ENCODE measurements at places on chromosomes 16 and 17.
A peak's percentile ranks its signal among the peaks of the same experiment; 100 is the strongest.

DNA sequence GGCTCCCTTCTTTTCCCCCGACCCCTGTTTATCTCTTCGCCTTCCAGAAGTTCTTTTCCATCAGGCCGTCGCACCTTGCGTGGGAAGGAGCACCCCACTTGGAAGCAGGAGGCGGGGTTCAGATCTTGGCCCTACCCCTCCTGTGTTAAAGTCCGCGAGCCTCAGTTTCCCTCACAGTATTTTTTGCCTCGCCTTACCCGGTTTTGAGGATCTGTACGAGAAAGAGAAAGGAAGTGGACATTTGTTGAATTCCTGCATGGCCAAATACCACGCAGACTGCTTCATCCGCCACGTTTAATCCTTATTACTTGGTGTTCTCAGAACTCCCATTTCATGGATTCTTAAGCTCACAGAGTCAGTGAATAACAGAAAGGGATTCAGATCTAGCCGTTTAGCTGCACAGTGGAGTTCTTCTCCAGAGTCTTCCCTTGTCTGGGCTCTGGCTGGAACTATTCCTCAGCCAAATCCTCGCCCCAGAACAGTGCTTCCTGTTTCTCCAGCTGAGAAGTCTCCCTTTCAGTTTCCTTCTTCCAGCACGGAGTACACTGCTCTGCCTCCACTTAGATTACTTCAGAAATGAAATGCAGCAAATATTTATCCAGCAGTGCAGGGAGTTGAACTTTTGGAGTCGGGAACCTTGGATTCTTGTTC is 590 bp downstream of the TMEM219 start:
- H3K4me1 ChIP-seq, result peaks cover 20% of the 10 kb centered on the region
- no peak for DNase-seq

DNA sequence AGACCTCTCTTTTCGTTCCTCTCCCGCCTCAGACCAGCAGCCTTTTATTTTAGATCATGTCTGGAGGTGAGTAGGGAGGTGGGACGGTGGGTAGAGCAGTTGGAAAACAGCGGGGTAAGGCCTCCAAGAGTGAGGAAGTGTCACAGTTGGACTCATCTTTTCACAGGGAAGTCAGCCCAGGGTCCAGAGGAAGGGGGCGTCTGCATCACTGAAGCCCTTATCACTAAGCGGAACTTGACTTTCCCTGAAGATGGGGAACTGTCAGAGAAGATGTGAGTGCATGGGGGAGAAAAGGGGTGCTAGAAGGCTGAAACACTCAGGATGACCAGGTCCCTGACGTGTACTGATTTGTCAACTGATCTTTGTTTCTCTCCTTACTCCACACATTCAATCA is 461 bp downstream of the LRRC46 start:
- peaks cover 36% of the 10 kb centered on the region for H3K27me3 ChIP-seq
- peak overlapping the region; percentile 98 for H3K27ac ChIP-seq
- H3K4me1 ChIP-seq, result peaks cover 56% of the 10 kb centered on the region
- peaks cover under 1% of the 10 kb centered on the region for H3K36me3 ChIP-seq
- H3K4me3 ChIP-seq, result peak overlapping the region; percentile 94

DNA sequence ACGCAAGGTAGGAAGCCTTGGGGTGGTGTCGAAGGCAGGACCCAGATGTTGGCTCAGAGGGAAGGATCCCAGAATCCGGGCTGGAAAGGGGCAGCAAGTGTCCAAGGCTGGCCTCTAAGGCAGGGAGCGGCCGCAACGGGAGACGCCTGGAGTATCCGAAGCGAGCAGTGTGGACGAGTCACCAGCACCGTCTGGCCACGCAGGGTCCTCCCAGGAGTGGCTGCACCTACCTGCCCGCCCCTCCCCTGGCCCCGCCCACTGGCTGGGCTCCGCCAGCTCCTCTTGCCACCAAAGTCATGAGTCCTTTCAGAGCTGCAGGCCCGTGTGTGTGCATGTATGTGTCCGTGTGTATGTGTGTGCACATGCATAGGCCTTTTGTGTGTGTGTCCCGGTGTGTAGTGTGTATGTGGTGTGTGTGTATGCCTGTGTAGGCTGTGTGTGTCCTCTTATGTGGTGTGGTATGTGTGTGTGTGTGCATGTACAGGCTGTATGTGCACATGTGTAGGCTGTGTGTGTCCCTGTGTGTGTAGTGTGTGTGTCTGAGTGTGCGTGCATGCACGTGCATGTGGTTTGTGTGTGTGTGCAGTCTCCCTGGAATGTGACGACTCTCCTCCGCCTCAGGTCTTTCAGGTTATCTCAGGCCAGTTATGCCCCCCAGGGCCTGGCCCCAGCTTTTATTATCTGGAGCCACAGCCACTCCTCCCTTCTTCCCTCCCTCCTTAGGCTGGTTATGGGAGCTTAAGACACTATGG is at the start of gene PRSS8:
PRSS8 (minus strand) TSS at position 193 of the 752 bp plus-strand sequence. CDS start 229 bp downstream, outside the sequence.
- H3K36me3 ChIP-seq, result peaks cover 11% of the 10 kb centered on the region
- no peaks in the 10 kb centered on the region for H3K4me1 ChIP-seq
- no peak within 1 kb of the TSS for H3K4me3 ChIP-seq
- no peak within 1 kb of the TSS for H3K27ac ChIP-seq
- H3K27me3 ChIP-seq, result no peaks in the 10 kb centered on the region

DNA sequence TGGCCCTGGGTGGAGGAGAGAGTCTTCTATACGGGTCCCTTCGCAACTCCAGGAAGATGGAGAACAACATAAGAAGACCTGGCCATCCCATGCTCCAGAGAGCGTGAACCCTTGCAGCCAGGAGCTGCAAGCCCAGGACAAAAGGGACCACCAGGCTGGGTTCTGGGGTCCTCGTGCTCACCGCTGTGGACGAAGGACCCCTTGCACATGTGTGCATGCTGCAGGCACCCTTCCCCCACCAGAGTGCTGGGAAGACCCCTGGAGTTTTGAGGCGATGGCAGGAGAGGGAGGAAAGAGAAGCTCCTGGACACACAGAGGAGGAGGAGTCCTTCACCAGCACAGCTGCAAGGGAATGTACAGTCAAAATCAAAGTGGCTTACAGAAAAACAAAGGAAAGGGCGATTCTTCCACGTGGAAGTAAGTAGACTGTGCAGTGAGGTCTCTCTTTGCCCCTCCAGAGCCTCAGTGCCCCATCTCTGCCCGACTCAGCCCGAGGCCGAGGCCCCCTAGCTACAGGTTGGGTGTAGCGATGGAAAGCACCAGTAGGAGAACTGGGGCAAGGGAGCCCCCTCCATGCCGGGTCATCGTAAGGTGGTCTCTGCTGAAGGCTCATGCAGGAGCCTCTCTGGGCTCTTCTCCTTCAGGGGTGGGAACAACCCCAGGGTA is 51.3 kb downstream of the PIMREG start:
- no peak overlapping the region for H3K27ac ChIP-seq
- no peak for DNase-seq
- H3K36me3 ChIP-seq, result no peaks in the 10 kb centered on the region
- H3K4me3 ChIP-seq, result no peak overlapping the region
- H3K27me3 ChIP-seq, result peaks cover 2% of the 10 kb centered on the region

- peaks cover 8% of the 10 kb centered on the region for H3K4me1 ChIP-seq
- H3K4me3 ChIP-seq, result no peak overlapping the region
- DNase-seq, result no peak
- peaks cover 26% of the 10 kb centered on the region for H3K36me3 ChIP-seq
Measured at GRCh38 chr17:13981881-13982280, 87.4 kb upstream of the COX10 start.

DNA sequence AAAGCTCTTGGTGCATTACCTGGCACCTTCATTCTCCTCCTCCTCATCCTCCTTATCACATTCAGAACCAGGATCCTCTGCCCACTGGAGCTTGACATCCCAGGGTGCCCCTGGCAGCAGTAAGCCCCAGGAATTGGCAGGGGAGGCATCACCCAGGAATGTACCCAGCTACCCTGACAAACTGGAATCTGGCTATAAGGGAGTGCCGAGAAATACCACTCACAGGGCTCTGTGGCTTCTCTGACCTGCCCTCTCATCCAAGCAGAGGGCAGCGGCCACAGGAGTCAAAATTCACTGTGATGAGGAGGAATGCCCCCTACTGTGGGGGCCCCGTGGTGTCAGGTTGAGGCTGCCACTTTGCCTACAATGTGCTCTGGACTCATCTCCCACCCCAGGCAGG is 19.6 kb downstream of the MPP3 start:
- H3K27ac ChIP-seq, result no peak overlapping the region
- no peaks in the 10 kb centered on the region for H3K36me3 ChIP-seq
- H3K27me3 ChIP-seq, result peaks cover 1% of the 10 kb centered on the region
- no peak overlapping the region for H3K4me3 ChIP-seq
- no peaks in the 10 kb centered on the region for H3K4me1 ChIP-seq
- no peak for DNase-seq

GRCh38 chr17:48873209-48873608 is 19.4 kb upstream of the ATP5MC1 start:
- no peak for DNase-seq
- H3K27ac ChIP-seq, result no peak overlapping the region
- no peaks in the 10 kb centered on the region for H3K36me3 ChIP-seq

DNA sequence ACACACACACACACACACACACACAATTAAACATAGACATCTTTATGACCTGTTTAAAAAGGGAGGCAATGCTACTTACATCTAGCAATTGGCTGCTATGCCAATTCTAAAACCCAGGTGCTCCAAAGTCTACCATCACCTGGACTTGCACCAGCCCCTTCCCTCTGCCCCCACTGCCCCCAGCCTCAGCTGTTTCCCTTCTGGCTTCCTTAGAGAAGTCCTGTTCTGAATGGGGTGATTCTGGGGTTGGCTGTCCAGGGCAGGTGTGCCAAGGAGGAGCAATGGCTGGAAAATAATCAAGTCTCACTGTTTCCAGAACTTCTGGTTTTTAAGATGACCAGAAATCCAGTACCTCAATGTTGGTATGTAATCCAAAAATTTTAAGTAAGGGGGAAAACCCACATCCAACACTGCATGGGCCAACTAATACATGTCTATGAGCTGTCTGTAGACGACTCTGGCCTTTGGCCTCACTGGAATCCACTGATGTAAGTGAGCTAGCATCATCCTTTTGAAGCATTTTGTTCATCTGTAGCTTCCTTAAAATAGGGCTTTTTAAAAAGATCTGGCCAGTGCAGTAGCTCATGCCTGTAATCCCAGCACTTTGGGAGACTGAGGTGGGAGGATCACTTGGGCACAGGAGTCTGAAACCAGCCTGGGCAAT is 2.1 kb downstream of the IFT20 start:
- no peak for DNase-seq
- H3K27ac ChIP-seq, result peak overlapping the region; percentile 19
- H3K4me1 ChIP-seq, result peaks cover 53% of the 10 kb centered on the region
- H3K4me3 ChIP-seq, result no peak overlapping the region

- no peak for DNase-seq
- peaks cover 52% of the 10 kb centered on the region for H3K4me1 ChIP-seq
- peaks cover 16% of the 10 kb centered on the region for H3K27me3 ChIP-seq
Measured at GRCh38 chr16:30377050-30377811, 2.6 kb downstream of the MYL11 start.

- peak overlapping the region; percentile 50 for H3K4me3 ChIP-seq
- H3K4me1 ChIP-seq, result peaks cover 40% of the 10 kb centered on the region
- peaks cover 2% of the 10 kb centered on the region for H3K27me3 ChIP-seq
- H3K36me3 ChIP-seq, result peaks cover 12% of the 10 kb centered on the region
Measured at GRCh38 chr17:35368081-35368830, 5.2 kb downstream of the SLFN11 start.

GRCh38 chr17:38617967-38618760 is 12.4 kb upstream of the SRCIN1 start:
- no peak overlapping the region for H3K4me3 ChIP-seq
- no peaks in the 10 kb centered on the region for H3K4me1 ChIP-seq
- H3K36me3 ChIP-seq, result no peaks in the 10 kb centered on the region

- no peaks in the 10 kb centered on the region for H3K36me3 ChIP-seq
- DNase-seq, result no peak
- peaks cover 3% of the 10 kb centered on the region for H3K27me3 ChIP-seq
- no peak overlapping the region for H3K27ac ChIP-seq
- no peaks in the 10 kb centered on the region for H3K4me1 ChIP-seq
Measured at GRCh38 chr17:62188713-62189112, 123.6 kb upstream of the MED13 start.

DNA sequence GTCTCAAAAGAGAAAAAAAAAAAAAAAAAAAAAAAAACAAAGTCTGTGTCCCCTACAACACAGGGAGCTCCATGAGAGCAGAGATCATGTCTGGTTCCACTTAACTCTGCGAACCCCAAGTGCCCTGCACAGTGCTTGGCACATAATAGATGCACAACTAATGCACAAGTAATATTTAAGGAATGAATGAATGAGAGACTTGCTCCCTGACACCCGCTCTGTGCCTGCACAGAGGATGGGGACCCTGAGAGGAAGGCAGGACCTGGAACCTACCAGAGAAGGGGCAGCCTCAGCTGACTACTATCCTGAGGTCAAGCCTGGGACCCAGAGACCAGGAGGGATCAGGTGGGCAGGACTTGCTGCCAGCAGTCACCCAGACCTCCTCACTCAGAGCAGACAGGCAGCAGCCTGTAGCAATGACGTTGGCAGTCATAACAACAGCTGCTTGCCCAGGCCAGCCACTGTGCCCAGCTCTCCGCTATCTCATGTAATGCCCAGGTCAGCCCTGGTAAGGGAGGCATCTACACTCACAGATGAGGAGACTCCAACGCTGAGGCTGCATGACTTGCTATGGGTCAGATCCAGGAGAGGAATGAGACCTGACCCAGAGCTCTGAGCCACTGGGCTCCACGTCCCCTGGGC is 2.9 kb downstream of the MYO15A start:
- H3K4me3 ChIP-seq, result no peak overlapping the region
- peaks cover 2% of the 10 kb centered on the region for H3K4me1 ChIP-seq
- DNase-seq, result no peak
- no peaks in the 10 kb centered on the region for H3K27me3 ChIP-seq

DNA sequence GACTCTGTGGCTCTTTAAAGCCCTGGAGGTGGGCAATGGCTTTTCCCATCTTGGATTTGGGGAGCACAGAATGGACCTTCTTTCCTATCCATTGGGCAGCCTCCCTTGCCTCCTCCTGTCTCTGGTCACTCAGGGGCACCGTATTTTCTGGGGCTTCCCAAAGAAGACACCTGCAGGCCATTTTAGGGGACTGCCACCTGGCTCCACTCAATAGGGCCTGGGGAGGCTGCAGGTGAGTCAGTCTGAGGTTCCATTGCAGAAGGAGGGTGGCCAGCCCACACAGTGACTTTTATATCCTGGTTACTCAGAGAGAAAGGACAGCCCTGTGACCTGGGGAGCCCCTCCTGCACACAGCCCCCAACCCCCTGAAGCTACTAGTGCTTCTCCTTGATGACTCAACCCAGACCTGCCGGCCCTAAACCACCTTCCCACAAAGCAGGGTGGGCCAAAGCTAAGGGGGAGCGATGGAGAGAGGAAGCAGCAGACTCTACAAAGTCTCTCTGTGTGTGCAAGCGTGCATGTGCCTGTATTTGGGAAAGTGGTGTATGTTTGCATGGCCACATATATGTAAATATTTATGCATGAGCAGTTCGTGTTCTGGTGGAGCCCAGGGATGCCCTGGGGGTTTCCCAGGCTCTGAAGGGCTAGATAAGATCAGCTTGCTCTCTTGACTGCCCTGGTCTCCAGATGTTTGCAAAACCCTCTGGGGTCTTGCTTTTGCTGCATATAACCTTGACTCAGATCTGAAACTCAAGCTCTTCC is 5.0 kb downstream of the CX3CL1 start:
- H3K4me1 ChIP-seq, result no peaks in the 10 kb centered on the region
- H3K27me3 ChIP-seq, result peaks cover 4% of the 10 kb centered on the region
- H3K27ac ChIP-seq, result no peak overlapping the region
- H3K4me3 ChIP-seq, result no peak overlapping the region
- no peaks in the 10 kb centered on the region for H3K36me3 ChIP-seq
- DNase-seq, result no peak

GRCh38 chr16:59042301-59042700 is 308.2 kb upstream of the GOT2 start:
- H3K36me3 ChIP-seq, result no peaks in the 10 kb centered on the region
- H3K4me3 ChIP-seq, result no peak overlapping the region
- peaks cover 37% of the 10 kb centered on the region for H3K4me1 ChIP-seq
- H3K27ac ChIP-seq, result no peak overlapping the region

GRCh38 chr16:2194852-2195321 is 1.5 kb downstream of the CASKIN1 start:
- no peak overlapping the region for H3K27ac ChIP-seq
- H3K36me3 ChIP-seq, result no peaks in the 10 kb centered on the region
- peak overlapping the region; percentile 33 for H3K4me3 ChIP-seq
- peaks cover 5% of the 10 kb centered on the region for H3K4me1 ChIP-seq
- DNase-seq, result peak; percentile 45

Data from immature natural killer cell (primary cell).